ENCODE measurements at places on chromosomes 2 and 18. TPM values are rescaled to one million over a fixed set of nuclear protein-coding genes. Genes with fewer than 3 reads are reported as not detected.

DNA sequence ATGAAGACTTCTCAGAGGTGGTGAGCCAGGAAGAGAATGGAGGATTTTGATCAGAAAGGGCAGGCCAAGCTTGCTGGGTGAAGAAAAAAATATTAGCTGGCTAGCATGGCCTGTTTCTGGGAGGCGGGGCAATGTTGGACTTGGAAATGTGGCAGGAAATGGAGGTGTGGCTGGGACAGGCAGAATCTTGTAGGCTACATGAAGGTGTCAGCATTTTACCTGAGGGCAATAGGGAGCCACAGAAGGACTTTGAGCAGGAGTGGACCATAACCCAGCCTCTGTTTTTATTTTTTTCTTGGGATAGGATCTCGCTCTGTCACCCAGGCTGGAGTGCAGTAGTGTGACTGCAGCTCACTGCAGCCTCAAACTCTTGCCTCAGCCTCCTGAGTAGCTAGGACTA lies 31.7 kb downstream of the EMX1 start:
- H3K27me3 ChIP-seq = no peaks in the 10 kb centered on the region
- no peak overlapping the region for H3K27ac ChIP-seq
- no peaks in the 10 kb centered on the region for H3K36me3 ChIP-seq
- H3K4me1 ChIP-seq = no peaks in the 10 kb centered on the region

DNA sequence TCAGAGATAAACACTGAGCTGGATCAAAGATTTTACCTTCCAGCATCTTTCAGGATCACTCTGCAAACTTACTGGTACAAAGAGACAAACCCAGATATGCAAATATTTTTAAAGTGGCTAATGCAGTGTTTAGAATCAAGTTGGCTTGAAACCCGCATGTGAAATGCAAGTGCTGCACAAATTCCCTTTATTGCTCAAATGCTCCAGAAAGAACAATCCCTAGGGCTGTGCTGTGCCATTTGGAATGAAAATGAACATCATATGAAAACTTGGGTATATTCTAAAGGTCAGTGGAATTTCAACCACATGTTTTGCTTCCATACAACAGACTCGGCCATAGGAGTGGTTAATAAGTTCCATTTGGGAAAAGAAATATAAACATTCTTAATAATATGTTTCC lies 139.1 kb downstream of the VWC2L start:
- H3K4me1 ChIP-seq = no peaks in the 10 kb centered on the region
- no peak overlapping the region for H3K4me3 ChIP-seq
- no peaks in the 10 kb centered on the region for H3K27me3 ChIP-seq
- H3K36me3 ChIP-seq = no peaks in the 10 kb centered on the region
- H3K27ac ChIP-seq = no peak overlapping the region
- no peak for DNase-seq

- H3K27ac ChIP-seq = no peak overlapping the region
- H3K4me1 ChIP-seq = no peaks in the 10 kb centered on the region
- DNase-seq = no peak
- no peak overlapping the region for H3K4me3 ChIP-seq
- no peaks in the 10 kb centered on the region for H3K36me3 ChIP-seq
Observed at GRCh38 chr2:168272225-168272624, 24.8 kb upstream of the STK39 start.

DNA sequence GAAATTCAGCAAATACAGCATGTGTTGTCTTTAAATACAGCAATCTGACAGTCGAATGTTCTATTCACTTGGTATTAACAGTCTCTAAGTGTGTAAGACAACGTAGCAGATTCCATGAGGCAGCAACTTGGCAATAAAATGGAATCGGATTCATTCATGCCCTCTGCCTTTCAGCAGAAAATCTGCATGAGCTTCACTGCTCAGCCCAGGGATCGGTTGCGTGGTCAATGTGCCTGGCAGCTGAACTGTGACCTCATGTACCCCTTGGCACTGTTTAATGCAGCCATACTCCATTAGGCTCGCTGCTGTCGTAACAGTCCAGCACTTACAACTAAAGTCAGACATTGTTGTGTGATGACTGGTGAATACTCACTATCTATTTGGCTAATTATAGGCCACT lies 17.7 kb upstream of the RGPD4 start:
- no peak for DNase-seq
- H3K36me3 ChIP-seq = no peaks in the 10 kb centered on the region
- H3K4me1 ChIP-seq = no peaks in the 10 kb centered on the region
- H3K27ac ChIP-seq = no peak overlapping the region
- H3K27me3 ChIP-seq = no peaks in the 10 kb centered on the region

DNA sequence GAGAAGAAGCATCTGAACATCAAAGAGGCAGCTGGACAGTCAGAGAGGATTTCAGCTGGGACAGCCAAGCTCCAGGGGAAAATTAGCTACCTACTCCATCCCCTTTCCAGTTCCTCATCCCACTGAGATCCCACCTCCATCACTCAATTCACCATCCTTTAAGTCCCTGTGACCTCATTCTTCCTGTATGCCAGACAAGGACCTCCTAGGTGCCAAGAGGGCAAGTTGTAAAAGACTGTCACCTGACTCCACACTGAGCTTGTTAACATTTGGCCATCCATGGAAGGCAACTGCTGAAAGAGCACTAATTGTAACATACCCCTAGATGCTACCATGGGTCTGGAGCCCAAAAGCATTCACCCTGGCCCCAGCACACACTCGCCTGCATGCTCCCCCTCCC lies 97.8 kb downstream of the KYNU start:
- H3K27ac ChIP-seq = peak overlapping the region; percentile 69
- peaks cover 30% of the 10 kb centered on the region for H3K4me1 ChIP-seq
- H3K27me3 ChIP-seq = no peaks in the 10 kb centered on the region
- DNase-seq = no peak
- peaks cover 26% of the 10 kb centered on the region for H3K36me3 ChIP-seq
- H3K4me3 ChIP-seq = no peak overlapping the region

- H3K4me1 ChIP-seq = peaks cover 7% of the 10 kb centered on the region
- H3K36me3 ChIP-seq = no peaks in the 10 kb centered on the region
- DNase-seq = no peak
- no peak within 1 kb of the TSS for H3K27ac ChIP-seq
- peak within 1 kb of the TSS; percentile 79 for H3K4me3 ChIP-seq
Observed at GRCh38 chr2:219627103-219628100, at the start of gene SLC4A3. Gene SLC4A3 (plus strand): TSS chr2:219627630. CDS start chr2:219627993, 363 bp downstream.

Gene PROC
- not detected for total RNA-seq

Measured in activated B cell treated with CpG ODN at 0.5 μM for 24 hours (primary cell).